ENCODE measurements at places on chromosomes 4 and X. TPM values are rescaled to one million over a fixed set of nuclear protein-coding genes. Genes with fewer than 3 reads are reported as not detected.

Gene CT47B1
- total RNA-seq = not detected

Gene ODAM
- not detected for total RNA-seq

Gene SERPINA7
- total RNA-seq = not detected

Gene FGB
- total RNA-seq = not detected

All from mammary epithelial cell (primary cell).